ENCODE measurements at places on chromosomes 13 and 19. TPM values are rescaled to one million over a fixed set of nuclear protein-coding genes. Genes with fewer than 3 reads are reported as not detected.
A peak's percentile ranks its signal among the peaks of the same experiment; 100 is the strongest.

The KLK12 gene
- 1.9 TPM for polyA plus RNA-seq

The ATXN8OS gene
- polyA plus RNA-seq, result not detected

The SHISA7 gene
- not detected for polyA plus RNA-seq

The ZNF761 gene
- 6.4 TPM for polyA plus RNA-seq

The ELAVL1 gene
- 15.0 TPM for polyA plus RNA-seq

The APC2 gene
- polyA plus RNA-seq, result 0.04 TPM

The BCAM gene
- 59.2 TPM for polyA plus RNA-seq

The IER2 gene
- polyA plus RNA-seq, result 92.5 TPM

GRCh38 chr13:43528992-43529391, 257.8 kb downstream of the ENOX1 start:
- no peaks in the 10 kb centered on the region for H3K4me1 ChIP-seq
- no peak for DNase-seq
- H3K27ac ChIP-seq, result no peak overlapping the region
- no peaks in the 10 kb centered on the region for H3K36me3 ChIP-seq
- no peaks in the 10 kb centered on the region for H3K27me3 ChIP-seq

DNA sequence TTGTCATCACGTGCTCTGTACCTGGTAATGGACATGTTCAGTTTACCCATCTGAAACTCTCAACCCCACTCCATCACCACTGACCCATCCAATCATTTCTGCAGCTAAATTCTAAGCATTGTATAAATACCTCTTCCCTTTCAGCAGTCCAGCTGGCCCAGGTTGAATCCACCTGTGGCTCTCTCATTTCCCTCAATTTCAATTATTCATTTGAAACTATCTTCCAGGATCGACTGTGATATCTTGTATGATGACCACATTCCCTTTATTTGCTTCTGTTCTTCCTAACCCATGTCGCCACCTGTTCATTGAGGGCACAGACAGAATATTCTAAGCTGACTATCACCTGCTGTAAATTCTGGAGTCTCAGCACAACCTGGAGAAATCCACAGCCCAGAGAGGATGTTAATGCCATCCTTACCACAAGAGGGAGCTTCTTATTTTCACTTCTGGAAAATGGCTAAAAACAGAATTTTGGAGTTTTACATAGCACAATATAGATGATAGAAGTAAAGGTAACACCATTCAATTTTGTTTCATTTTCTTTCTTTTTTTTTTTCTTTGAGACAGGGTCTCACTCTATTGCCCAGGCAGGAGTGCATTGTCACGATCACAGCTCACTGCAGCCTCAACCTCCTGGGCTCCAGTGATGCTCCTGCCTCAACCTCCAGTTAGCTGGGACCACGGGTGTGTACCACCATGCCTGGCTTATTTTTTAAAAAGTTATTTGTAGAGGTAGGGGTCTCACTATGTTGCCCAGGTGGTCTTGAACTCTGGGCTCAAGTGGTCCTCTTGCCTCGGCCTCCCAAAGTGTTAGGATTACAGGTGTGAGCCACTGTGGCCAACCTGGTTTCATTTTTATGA, 38.6 kb downstream of the ZNF823 start:
- H3K27ac ChIP-seq, result no peak overlapping the region
- peaks cover 3% of the 10 kb centered on the region for H3K4me1 ChIP-seq
- no peaks in the 10 kb centered on the region for H3K36me3 ChIP-seq
- H3K27me3 ChIP-seq, result no peaks in the 10 kb centered on the region

DNA sequence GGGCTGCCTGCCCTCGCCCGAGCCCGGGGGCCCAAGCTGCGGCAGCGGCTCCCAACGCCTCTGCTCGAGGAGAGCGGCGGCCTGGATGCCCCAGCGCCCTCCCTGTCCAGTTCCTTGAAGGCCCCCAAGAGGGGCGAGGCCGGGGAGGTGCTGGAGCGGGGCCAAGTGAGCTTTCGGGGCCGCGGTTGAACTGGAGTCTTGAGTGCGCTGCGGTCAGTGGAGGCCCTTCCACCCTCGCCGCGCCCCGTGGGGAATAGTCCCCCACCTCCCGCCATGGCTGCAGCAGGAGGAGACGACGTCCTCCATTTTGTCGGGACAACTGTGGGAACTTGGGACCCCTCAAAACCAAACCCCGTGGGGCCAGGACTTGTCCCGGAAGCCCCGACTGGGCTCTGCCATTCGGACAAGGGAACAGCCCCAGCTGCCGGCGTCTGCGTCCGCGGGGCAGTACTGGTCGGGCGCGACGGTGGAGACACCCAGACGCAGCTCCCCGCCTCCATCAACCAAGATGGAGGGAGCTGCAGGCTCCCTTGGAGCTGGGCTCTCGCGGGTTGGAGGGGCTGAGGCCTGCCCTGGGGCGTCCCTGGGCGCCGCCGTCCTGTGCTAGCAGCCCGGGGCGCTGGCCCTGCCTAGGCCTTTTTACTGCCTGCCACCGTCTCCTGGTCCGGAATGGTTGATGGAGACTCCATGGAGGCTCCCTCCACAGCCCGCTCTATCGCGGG, 736 bp upstream of the ZMYM5 start:
- H3K4me3 ChIP-seq, result peak overlapping the region; percentile 79
- H3K4me1 ChIP-seq, result peaks cover 9% of the 10 kb centered on the region
- peak; percentile 91 for DNase-seq
- H3K36me3 ChIP-seq, result no peaks in the 10 kb centered on the region

DNA sequence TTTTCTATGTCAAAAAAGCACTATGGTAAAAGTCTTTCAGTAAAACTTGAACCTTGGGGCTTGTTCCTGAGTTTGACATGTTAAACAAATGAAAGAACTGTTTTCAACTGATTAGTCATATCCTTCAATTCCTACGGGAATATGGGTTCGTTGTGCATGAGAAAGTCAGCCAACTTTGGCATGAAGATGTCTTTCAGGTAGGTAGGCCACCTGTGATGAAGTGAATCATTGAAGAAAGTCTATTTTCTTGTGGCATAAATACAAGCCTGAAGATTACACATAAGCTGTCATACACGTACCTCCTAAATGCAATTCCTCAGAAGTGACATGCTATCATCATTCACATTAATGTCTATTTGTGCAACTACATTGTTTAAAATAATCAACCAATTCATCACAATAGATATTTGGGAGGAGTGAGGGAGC, 513.0 kb downstream of the IRS2 start:
- no peaks in the 10 kb centered on the region for H3K27me3 ChIP-seq
- no peaks in the 10 kb centered on the region for H3K36me3 ChIP-seq
- no peak overlapping the region for H3K4me3 ChIP-seq
- H3K27ac ChIP-seq, result no peak overlapping the region

GRCh38 chr19:18731562-18732008, 48.1 kb downstream of the CRTC1 start:
- no peaks in the 10 kb centered on the region for H3K36me3 ChIP-seq
- no peak for DNase-seq
- peaks cover 12% of the 10 kb centered on the region for H3K4me1 ChIP-seq
- no peaks in the 10 kb centered on the region for H3K27me3 ChIP-seq
- no peak overlapping the region for H3K27ac ChIP-seq
- no peak overlapping the region for H3K4me3 ChIP-seq

DNA sequence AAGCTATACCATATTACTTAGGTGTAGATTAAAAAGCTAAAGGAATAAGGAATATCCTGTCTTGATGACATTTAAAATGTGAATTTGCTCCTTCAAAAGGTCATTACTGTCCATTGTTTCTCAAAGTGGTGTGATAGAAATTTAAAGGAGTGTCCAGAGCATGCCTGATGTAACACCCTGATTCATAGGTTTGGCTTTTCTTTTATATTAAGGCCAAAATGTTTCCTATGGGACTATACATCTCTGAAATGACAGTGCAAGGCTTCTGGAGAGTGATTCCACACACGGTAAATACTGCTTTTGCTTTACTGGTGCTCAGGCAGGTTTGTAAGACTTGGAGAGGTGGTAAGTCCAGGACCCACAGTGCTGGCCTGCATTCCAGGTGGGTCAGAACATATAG, 289.9 kb downstream of the RFC3 start:
- DNase-seq, result no peak
- H3K36me3 ChIP-seq, result no peaks in the 10 kb centered on the region
- no peak overlapping the region for H3K27ac ChIP-seq
- H3K4me3 ChIP-seq, result no peak overlapping the region
- no peaks in the 10 kb centered on the region for H3K27me3 ChIP-seq

- no peaks in the 10 kb centered on the region for H3K4me1 ChIP-seq
- DNase-seq, result no peak
- H3K27me3 ChIP-seq, result no peaks in the 10 kb centered on the region
Measured at GRCh38 chr13:37369616-37370015, 229.0 kb downstream of the POSTN start.

DNA sequence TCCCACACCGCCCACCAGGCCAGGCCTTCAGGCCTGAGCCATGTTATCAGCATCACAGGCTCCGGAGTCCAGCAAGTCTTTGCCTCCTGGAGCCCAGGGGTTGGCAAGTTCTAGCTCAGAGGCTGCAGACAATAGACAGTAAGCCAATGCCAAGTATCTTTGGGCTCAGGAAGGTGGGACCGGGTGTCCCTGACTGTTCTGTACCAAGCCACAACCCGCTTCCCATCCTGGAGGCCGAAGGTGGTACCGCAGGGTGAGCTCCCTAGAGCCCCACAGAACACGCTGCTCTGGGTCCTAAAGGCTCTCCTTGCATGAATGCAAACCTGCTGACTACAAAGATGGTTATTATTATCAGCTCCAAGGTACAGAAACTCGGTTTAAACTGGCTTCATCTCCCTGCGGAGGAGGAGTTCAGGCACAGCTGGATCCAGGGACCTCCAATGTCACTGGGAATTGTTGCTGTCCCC, 5.5 kb upstream of the FSTL3 start:
- H3K36me3 ChIP-seq, result no peaks in the 10 kb centered on the region
- no peak for DNase-seq
- no peaks in the 10 kb centered on the region for H3K27me3 ChIP-seq
- peaks cover 3% of the 10 kb centered on the region for H3K4me1 ChIP-seq
- no peak overlapping the region for H3K4me3 ChIP-seq

DNA sequence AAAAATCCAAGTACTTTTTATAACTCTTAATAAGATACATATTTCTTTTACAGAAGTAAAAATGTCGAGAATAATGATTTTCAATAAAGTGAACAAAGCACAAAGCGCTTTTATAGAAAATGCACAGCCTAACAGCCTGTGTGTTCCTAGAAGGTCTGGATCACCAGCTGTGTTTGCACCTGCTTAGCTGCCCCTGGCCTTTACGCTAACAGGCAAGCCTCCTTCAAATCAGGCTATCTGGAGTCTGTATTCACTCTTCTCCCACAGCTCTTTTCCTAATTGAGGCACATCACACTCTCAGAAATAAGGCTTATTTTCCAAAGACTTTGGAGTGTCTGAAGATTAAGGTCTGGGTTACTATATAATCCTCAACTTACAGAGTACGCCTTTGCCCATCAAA, 183.1 kb downstream of the LHFPL6 start:
- peaks cover 2% of the 10 kb centered on the region for H3K4me1 ChIP-seq
- H3K36me3 ChIP-seq, result no peaks in the 10 kb centered on the region
- no peak for DNase-seq
- no peak overlapping the region for H3K4me3 ChIP-seq
- H3K27me3 ChIP-seq, result no peaks in the 10 kb centered on the region

DNA sequence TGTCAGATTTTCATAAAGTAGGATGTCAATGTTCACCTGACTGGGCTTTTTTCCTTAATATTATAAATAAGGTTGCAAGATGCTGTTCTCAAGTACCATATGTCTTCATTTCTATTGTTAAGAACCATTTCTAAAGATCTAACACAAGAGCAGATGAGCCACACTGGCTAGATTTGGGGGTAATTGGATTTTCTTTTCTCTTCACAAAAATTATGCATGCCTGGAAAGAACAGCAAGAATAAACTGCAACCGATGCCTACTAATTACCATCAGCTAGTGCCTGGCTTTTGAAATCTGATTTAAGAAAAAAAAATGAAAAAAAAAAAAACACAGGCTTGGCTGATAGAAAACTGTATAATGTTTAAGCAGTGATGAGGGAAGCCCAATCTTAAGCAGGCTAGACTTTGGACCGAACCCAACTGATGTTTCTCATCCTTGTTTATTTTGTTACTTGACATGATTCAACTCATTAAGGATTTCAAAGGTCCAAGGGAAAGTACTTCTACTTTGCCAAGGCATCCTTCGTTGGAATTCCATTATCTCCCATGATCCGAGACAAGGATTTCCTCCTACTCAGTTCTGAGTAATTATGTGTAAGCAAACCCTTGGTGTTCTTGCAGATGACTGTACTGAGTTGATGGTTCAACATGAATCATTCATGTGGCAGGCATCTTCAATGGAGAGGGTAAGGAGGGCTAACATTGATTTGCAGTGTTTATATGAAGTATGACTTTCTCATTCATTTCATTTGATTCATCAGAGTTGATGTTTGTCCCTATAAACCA, 300.5 kb downstream of the SPRY2 start:
- no peaks in the 10 kb centered on the region for H3K36me3 ChIP-seq
- no peaks in the 10 kb centered on the region for H3K4me1 ChIP-seq
- peak overlapping the region; percentile 33 for H3K27ac ChIP-seq
- peak; percentile 62 for DNase-seq

- H3K27me3 ChIP-seq, result peaks cover 18% of the 10 kb centered on the region
- no peaks in the 10 kb centered on the region for H3K36me3 ChIP-seq
- H3K27ac ChIP-seq, result no peak overlapping the region
- DNase-seq, result no peak
- H3K4me1 ChIP-seq, result no peaks in the 10 kb centered on the region
Measured at GRCh38 chr13:97012251-97013048, 18.2 kb upstream of the OXGR1 start.

GRCh38 chr13:30404207-30404606, 18.1 kb upstream of the UBE2L5 start:
- no peaks in the 10 kb centered on the region for H3K27me3 ChIP-seq
- no peak for DNase-seq
- peaks cover 5% of the 10 kb centered on the region for H3K4me1 ChIP-seq
- no peaks in the 10 kb centered on the region for H3K36me3 ChIP-seq
- H3K27ac ChIP-seq, result no peak overlapping the region
- no peak overlapping the region for H3K4me3 ChIP-seq

GRCh38 chr19:14385492-14385891, 4.2 kb downstream of the ADGRE5 start:
- H3K4me1 ChIP-seq, result peaks cover 5% of the 10 kb centered on the region
- DNase-seq, result no peak
- no peaks in the 10 kb centered on the region for H3K27me3 ChIP-seq
- peaks cover 1% of the 10 kb centered on the region for H3K36me3 ChIP-seq
- no peak overlapping the region for H3K4me3 ChIP-seq

- no peak for DNase-seq
- H3K27me3 ChIP-seq, result no peaks in the 10 kb centered on the region
- peaks cover 23% of the 10 kb centered on the region for H3K36me3 ChIP-seq
- H3K4me1 ChIP-seq, result no peaks in the 10 kb centered on the region
Measured at GRCh38 chr19:10167459-10167858, 27.3 kb downstream of the DNMT1 start.

- H3K27ac ChIP-seq, result no peak overlapping the region
- H3K36me3 ChIP-seq, result no peaks in the 10 kb centered on the region
- no peaks in the 10 kb centered on the region for H3K27me3 ChIP-seq
- no peak for DNase-seq
- H3K4me1 ChIP-seq, result no peaks in the 10 kb centered on the region
- H3K4me3 ChIP-seq, result no peak overlapping the region
Measured at GRCh38 chr19:39236527-39236926, 8.3 kb downstream of the IFNL3 start.

DNA sequence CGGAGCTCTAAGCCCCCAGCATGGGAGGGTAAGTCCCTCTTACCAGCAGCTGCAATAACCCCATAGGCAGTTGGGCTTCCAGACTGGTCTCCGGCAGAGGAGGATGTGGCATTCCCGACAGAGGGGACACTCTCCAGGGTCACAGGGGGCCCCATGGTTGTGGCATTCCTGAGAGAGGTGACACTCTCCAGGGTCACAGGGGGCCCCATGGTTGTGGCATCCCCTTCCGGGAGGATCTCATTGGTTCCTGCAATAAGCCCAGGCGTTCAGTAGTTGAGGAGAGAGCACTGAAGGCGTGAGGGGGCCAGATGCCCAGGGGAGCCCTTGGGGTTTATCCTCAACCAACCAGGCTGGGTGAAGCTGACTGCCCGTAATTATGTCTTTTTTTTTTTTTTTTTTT, 5.4 kb downstream of the CD320 start:
- no peak overlapping the region for H3K4me3 ChIP-seq
- no peak overlapping the region for H3K27ac ChIP-seq
- no peaks in the 10 kb centered on the region for H3K27me3 ChIP-seq
- peaks cover 8% of the 10 kb centered on the region for H3K36me3 ChIP-seq
- no peaks in the 10 kb centered on the region for H3K4me1 ChIP-seq
